ENCODE measurements at places on chromosomes 1 and 21.

GRCh38 chr1:64839261-64839660 lies 94.4 kb downstream of the RAVER2 start:
- no peak for DNase-seq

DNA sequence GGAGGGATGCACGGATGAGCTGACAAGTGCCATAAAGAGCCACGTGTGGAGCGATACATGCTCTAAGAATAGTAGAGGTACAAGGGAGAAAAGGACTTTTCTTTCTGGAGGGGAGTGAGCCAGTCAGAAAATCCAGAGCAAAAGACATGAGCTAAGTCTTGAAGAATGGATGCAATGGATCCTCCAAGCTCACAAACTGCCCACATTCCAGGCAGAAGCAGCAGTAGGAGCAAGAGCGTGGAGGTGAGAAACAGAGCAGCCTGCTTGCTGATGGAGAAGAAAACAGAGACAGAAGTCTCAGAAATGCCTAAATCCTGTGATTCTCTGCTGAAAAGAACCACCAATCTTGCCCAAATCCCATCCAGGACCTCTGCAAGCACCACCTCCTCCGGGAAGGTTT lies 78.2 kb upstream of the RALGPS2 start:
- no peak for DNase-seq

DNA sequence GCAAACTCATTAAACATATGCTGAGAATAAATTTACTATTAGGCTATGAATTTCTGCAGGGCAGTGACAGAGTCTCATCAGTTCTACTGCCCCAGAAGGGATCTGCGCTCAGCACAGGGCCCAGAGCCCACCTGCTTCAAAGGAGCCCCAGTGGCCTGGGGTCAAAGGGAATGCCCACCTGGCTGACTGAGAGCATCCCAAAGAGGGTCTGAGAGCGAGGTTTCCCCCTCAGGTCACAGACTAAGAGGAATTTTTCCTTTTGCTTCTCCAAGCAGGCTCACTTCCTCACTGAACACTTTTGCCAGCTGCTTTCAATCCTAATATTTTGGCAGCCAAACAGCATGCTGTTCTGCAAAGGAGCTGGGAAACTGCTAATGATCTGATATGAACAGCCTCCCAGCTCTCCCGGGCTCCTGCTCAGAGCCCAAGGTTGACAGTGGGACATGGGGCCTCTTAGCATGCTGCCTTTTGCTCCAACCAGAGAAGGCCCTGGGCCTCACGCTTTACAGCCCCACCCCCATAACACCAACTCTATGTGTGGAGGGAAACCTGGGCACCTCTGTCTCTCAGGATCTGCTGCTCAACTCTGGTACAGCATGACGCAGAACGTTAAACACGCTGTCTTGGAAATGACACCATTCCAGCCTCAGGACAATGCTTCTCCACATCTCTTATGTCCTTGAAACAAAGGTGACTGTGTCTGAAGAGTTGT lies 70.7 kb upstream of the SYT6 start:
- DNase-seq, result no peak

DNA sequence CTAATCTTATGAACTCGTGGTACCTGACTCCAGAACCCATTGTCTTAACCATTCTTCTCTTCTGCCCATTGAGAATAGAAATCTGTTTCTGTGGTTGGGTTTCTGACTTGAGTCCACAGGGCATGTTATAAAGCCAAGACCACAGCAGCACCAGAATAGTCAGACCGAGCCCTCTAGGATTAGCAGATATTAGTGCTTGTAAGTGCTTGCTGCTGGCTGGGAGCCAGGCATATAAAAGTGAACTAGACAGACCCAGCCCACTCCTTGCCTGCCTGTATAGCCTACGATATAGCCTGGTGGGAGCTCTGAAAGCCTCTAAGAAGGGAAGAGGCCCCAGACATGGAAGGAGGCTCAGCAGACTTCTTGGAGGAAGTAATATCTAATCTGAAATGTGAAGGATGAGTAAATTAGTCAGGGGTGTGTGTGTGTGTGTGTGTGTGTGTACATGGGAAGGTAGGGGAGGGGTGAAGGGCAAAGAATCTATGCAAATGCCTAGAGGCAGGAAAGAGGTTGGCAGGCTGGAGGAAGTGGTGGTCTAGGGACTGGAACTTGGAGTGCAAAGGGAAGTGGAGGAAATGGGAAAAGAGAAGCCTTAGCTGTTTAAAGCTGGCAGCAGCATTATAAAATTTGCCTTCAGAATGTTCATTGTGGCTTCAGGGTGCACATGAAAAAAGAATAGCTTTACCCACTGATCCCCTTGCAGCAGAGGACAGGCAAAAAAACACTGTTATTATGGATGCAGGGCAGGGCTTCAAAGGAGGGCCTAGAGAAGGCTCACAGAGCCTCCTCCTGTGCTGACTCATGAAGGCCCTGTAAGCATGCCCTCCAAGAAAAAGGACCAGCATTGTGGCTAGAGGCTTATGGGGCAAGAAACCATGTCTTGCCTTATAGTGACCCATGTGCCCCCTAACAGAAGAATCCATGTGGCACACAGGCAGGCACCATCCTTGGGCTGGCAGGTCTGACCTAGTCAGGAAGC lies 169.2 kb downstream of the LMX1A start:
- no peak for DNase-seq

- no peak for DNase-seq
These were observed 426.3 kb downstream of the AGBL4 start for GRCh38 chr1:49597436-49597835.

DNA sequence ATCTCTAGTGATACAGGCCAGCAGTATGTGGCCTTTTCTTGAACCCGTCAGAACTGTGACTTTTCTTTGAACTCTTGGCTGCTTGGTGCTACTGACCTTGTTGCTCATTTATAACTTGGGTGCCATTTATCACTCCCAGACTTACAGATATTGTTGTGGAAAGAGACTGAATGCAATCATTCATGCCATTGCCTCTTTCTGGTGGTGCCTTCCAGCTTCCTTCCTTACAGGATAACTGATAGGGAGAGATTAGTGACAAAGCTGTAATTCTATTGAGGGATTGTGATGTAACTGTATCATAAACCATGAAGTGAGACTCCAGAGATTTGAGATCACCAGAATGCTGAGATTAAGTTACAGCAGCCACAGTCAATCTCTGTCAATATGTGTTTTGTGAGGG lies 256.5 kb downstream of the USP25 start:
- no peak for DNase-seq

GRCh38 chr21:43903451-43904091 lies 38.5 kb downstream of the AGPAT3 start:
- no peak for DNase-seq

DNA sequence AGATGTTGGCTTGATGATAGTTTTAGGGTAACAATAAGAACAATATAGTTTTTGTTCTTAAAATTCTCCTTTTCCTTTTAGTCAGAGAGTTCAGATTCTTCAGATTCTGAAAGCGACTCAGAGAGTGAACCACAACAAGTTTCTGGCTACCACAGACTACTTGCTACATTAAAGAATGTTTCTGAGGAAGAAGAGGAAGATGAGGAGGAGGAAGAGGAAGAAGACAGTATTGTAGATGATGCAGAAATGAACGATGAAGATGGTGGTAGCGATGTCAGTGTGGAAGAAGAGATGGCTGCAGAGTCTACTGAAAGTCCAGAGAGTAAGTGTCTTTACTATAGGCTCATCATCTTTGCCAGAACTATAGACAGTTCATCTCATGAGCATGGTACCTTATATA lies 3.0 kb downstream of the UTP25 start:
- DNase-seq, result no peak

DNA sequence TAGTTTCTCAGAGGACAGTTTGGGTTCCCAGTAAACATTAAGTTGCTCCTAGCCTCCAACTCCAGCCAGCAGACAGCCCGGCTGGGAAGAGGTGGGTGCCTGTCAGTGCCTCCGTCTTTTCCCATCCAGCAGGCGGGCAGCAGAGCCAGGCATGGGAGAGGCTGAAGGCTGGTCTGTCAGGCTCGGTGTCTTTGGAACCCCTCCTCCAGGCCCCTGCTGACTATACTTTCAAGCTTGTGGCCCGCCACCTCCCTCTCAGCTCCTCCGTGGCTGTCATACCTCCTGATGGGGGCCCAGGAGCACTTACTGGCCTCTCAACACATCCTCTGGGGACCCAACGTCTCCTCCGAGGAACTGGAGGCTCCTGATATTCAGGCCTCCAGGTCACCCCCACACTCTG lies 140.9 kb downstream of the ACTL8 start:
- no peak for DNase-seq

DNA sequence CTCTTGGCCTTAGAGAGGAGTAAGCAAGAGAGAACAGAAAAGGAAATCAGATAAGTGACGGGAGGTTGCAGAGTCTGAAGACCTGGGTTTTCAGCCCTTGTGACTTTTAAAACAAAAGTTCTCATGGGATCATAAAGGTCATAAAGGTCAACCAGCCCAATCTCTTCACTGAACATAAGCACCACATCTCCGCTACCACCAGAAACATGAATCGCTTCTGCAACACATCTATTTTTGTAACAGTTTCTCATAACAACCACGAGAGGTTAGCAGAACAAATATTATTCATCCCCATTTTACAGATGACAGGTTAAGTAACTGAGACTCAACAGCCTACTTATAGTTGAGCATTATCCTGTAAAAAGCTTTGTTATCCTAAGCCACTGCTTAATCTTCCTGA lies 5.9 kb downstream of the TRAPPC3 start:
- no peak for DNase-seq

- no peak for DNase-seq
These were observed 362.3 kb downstream of the HLX start for GRCh38 chr1:221241592-221241991.

DNA sequence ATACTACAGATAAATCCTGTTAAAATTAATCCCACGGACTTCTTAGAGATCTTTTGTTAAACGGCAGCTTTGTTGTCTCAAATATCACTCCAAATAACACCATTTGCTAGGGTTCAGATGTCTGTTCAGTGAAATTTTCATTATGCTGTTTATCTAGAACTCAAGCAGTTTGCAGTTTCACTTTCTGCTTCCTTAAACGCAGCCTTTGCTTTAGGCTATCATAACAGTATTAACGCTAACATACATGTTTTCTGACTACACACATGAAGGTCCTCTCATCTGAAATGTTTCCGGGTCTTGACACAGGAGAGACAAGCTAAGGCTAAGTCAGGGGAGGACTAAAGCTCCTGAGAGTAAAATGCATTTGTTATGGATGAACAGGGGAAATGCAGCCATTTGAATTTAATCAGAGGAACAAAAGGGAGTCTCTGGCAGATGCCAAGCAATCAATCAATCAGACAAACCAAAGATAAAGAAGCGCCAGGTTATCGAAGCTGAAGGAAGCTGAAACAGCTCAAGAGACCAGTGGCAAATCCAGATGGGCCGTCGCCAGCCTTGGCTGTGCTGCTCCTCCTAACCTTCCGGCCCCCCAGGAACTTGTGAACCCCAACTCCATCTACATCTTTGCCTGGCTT lies 16.9 kb downstream of the CCSAP start:
- DNase-seq, result no peak

- no peak for DNase-seq
These were observed at the start of gene SPSB1 for GRCh38 chr1:9292361-9293240. SPSB1 (plus strand) TSS chr1:9292894; CDS start chr1:9355892, 62,998 bp downstream.

DNA sequence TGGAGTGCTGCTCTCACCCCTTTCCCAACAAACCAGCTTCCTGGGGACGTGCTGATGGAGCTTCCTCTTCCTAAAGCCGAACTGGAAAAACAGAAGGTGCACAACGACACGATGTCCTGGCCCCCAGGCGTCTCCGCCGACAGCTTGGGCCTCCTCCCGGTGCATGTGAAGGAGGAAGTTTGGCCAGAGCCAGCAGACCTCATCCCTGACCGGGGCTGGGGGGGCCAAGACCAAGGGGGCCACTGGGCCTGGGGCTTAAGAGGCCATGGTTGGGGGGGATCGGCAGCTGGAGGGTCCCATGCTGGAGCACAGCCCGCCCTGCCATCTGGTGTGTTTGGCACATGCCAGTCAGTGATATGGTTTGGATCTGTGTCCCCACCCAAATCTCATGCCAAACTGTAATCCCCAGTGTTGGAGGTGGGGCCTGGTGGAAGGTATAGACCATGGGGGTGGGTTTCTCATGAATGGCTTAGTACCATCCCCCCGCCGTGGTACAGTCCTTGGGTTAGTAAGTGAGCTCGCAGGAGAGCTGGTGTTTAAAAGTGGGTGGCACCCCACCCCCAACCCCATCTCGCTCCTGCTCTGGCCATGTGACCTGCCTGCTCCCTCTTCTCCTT lies 6.4 kb downstream of the HES4 start:
- no peak for DNase-seq

DNA sequence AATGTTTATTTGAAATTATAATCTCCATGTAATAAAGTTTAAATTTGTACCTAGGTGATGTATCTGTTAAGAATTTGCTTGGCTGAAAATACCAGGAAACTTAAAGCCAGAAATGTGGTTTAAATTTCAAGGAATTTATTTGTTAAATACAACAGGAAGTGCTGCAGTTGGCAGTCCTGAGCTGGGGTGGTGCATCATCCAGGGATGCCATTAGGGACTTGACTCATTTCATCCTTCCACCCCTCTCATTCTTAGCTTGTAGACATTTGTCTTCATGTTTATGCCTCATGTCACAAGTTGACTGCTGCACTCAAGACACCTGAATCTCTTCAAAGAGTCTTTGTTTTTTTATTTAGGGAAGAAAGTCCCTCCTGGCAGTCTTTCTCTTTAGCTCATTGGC lies 175.9 kb downstream of the LHX8 start:
- DNase-seq, result no peak

DNA sequence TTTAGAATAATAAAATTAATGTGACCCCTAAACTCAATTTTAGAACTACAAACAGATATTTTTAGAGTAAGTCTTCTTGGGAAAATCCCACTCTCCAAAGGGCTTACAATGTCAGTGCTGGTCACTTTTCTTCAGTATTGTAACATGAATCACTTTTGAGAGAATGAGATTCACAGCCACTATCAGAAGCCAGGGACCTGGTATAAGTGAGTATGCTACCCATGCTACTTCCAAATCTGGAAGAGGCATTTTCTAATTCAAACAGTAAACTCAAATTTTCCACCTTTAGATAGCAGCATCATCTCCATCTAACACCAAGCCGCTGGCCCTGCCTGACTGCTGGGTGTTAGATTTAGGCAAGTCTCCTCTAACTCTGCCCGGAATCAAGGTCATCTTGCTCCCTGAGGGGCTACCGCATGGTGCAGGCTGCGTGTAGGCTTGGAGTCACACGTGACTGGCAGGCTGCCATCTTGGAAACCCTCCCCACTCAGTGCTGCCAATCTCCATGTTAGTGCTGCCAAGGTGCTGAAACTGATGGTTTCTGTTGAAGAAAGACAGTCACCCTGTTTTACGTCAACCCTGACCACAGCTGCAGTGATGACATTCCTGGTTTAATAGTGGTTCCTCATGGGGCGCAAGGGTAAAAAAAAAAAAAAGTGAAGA lies 882.9 kb upstream of the B3GALT2 start:
- DNase-seq, result no peak

GRCh38 chr1:118918230-118918939 lies 69.8 kb downstream of the TBX15 start:
- DNase-seq, result no peak

- no peak for DNase-seq
These were observed 19.0 kb upstream of the VCAM1 start for GRCh38 chr1:100700586-100700985.

All from AML-193 (cell line).